ENCODE measurements at places on chromosomes 16 and 17. TPM values are rescaled to one million over a fixed set of nuclear protein-coding genes. Genes with fewer than 3 reads are reported as not detected.

The SCNN1B gene
- total RNA-seq: 0.55 TPM

The TMEM94 gene
- 151 TPM for total RNA-seq

The CNGB1 gene
- total RNA-seq: 0.87 TPM

The HES7 gene
- total RNA-seq: 0.31 TPM

The ALDH3A1 gene
- 3.2 TPM for total RNA-seq

The SOX8 gene
- 11.2 TPM for total RNA-seq

The C17orf107 gene
- 2.8 TPM for total RNA-seq

The ZG16B gene
- 1.7 TPM for total RNA-seq

The IRX3 gene
- total RNA-seq: 1.2 TPM

The MYH8 gene
- 0.39 TPM for total RNA-seq

The STX1B gene
- 8.7 TPM for total RNA-seq

The GAST gene
- not detected for total RNA-seq

DNA sequence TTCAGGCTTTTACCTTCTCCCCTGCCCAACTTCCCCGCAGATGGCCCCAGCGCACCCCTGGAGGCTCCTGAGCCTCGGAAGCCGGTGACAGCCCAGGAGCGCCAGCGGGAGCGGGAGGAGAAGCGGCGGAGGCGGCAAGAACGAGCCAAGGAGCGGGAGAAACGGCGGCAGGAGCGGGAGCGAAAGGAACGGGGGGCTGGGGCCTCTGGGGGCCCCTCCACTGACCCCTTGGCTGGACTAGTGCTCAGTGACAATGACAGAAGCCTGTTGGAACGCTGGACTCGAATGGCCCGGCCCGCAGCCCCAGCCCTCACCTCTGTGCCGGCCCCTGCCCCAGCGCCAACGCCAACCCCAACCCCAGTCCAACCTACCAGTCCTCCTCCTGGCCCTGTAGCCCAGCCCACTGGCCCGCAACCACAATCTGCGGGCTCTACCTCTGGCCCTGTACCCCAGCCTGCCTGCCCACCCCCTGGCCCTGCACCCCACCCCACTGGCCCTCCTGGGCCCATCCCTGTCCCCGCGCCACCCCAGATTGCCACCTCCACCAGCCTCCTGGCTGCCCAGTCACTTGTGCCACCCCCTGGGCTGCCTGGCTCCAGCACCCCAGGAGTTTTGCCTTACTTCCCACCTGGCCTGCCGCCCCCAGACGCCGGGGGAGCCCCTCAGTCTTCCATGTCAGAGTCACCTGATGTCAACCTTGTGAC, 3.6 kb downstream of the MAPK7 start:
- H3K4me3 ChIP-seq: no peak overlapping the region
- no peaks in the 10 kb centered on the region for H3K36me3 ChIP-seq
- no peak for DNase-seq
- H3K27ac ChIP-seq: no peak overlapping the region
- no peaks in the 10 kb centered on the region for H3K27me3 ChIP-seq

- no peaks in the 10 kb centered on the region for H3K27me3 ChIP-seq
- H3K36me3 ChIP-seq: no peaks in the 10 kb centered on the region
- H3K27ac ChIP-seq: peak overlapping the region; percentile 3
- H3K4me3 ChIP-seq: no peak overlapping the region
- peaks cover 64% of the 10 kb centered on the region for H3K4me1 ChIP-seq
These were observed 5.3 kb downstream of the ANKRD11 start for GRCh38 chr16:89484923-89485679.

GRCh38 chr16:80557037-80557436, 16.2 kb downstream of the DYNLRB2 start:
- H3K27me3 ChIP-seq: no peaks in the 10 kb centered on the region
- no peaks in the 10 kb centered on the region for H3K4me1 ChIP-seq
- H3K27ac ChIP-seq: no peak overlapping the region
- no peaks in the 10 kb centered on the region for H3K36me3 ChIP-seq
- H3K4me3 ChIP-seq: no peak overlapping the region

DNA sequence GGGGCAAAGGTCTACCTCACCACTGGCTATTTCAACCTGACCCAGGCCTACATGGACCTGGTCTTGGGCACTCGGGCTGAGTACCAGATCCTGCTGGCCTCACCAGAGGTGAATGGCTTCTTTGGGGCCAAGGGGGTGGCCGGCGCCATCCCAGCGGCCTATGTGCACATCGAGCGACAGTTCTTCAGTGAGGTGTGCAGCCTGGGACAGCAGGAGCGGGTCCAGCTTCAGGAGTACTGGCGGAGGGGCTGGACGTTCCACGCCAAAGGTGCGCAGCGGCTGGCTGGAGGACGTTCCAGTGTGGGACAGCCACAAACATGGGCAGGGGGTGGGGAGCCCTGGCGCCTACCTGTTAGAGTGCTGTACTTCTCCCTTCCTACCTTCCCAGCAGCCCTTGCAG, 25.4 kb downstream of the PGS1 start:
- H3K27ac ChIP-seq: no peak overlapping the region
- no peak overlapping the region for H3K4me3 ChIP-seq
- no peaks in the 10 kb centered on the region for H3K4me1 ChIP-seq
- no peaks in the 10 kb centered on the region for H3K27me3 ChIP-seq

- no peak overlapping the region for H3K4me3 ChIP-seq
- no peaks in the 10 kb centered on the region for H3K27me3 ChIP-seq
- H3K27ac ChIP-seq: no peak overlapping the region
- no peak for DNase-seq
- no peaks in the 10 kb centered on the region for H3K36me3 ChIP-seq
These were observed 15.7 kb upstream of the ATF7IP2 start for GRCh38 chr16:10370096-10370726.

DNA sequence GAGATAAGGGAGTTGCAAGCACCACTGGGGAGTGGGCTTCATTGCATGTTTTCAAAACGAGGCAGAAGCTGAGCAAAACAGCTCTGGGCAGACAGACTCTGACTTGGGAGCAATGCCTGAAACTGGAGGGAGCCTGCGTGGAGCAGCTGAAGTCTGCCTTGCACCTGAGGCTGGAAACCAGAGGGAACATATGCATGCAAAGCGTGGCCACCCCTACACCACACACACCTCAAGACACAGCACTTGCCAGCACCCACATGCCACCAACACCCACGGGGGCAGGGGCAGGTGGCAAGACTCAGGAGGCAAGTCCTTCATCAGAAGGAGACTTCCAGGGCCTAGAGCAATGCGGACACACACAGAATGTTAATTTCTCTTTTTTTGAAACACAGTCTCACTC, 45.8 kb downstream of the COTL1 start:
- no peaks in the 10 kb centered on the region for H3K4me1 ChIP-seq
- no peak for DNase-seq
- no peaks in the 10 kb centered on the region for H3K36me3 ChIP-seq
- H3K27ac ChIP-seq: no peak overlapping the region
- H3K4me3 ChIP-seq: no peak overlapping the region

DNA sequence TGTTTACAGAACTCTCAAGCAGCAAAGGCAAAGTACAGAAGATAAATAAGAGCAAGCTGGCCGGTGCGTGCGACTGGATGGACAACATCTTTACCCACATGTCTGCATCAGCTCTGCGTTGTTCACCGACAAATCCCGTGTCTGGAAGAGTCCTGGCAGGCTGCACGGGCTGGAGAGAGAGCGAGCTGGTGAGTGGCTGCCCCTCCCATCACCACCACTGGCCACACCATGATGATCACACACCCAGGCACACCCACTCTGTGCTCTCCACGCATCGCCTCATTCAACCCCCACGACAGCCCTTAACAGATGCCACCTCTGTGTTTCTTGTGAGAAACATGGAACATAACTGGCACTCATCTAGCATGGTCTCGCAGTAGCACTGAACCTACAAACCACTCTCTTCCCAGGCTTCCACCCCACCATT, 59.2 kb downstream of the ANKRD11 start:
- H3K36me3 ChIP-seq: no peaks in the 10 kb centered on the region
- H3K4me3 ChIP-seq: no peak overlapping the region
- peaks cover 17% of the 10 kb centered on the region for H3K4me1 ChIP-seq
- peak; percentile 64 for DNase-seq

DNA sequence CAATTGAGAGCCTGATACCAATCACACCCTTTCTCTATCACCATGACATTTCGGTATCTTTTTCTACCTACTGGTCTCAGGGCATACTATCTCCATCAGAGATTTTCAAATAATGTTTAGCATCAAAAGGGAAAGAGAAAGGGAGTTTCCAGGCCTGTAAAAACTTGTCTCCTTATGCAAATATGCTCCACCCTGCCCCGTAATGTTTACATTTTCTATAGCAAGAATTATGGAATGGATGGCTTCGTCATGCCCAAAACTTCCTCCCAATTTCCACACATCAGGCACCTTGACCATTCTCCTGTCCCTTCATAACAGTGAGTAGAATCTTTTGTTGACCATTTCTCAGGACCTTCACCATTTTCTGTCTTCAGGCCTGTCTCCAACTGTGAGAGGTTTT, 30.9 kb upstream of the HLF start:
- no peak for DNase-seq
- H3K27me3 ChIP-seq: no peaks in the 10 kb centered on the region
- no peak overlapping the region for H3K27ac ChIP-seq
- no peaks in the 10 kb centered on the region for H3K36me3 ChIP-seq

DNA sequence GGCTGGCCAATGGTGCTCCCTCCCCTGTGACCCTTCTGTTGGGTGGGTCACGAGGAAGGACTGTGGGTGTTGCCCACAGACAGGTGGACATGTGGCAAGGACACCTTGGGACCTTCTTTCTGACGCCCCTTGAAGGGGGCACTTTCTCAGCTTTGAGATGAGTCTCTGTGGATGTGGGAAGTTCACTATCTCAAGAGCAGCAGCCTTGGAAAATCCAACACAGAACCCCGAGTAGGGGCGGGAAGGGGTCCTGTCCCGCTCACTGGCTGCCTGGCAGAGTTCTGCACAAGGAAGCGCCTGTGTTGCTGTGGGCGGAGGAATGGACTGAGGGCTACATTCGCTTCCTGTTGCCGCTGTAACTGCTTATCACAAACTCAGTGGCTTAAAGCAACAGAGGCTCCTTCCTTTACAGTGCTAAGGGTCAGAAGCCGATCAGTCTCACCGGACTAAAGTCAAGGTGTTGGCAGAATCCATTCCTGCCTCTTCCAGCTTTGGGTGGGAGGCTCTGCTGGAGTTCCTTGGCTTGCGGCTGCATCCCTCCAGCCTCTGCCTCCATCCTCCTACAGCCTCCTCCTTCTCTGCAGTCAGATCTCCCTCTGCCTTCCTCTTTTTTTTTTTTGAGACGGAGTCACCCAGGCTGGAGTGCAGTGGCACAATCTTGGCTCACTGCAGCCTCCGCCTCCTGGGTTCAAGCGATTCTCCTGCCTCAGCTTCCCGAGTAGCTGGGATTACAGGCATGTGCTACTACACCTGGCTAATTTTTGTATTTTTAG, 305.2 kb downstream of the SEC14L1 start:
- no peaks in the 10 kb centered on the region for H3K27me3 ChIP-seq
- H3K27ac ChIP-seq: no peak overlapping the region
- peak; percentile 70 for DNase-seq
- peaks cover 51% of the 10 kb centered on the region for H3K4me1 ChIP-seq
- H3K36me3 ChIP-seq: no peaks in the 10 kb centered on the region
